ACHN (cell line): ENCODE measurements at places on chromosomes 2 and 18.

DNA sequence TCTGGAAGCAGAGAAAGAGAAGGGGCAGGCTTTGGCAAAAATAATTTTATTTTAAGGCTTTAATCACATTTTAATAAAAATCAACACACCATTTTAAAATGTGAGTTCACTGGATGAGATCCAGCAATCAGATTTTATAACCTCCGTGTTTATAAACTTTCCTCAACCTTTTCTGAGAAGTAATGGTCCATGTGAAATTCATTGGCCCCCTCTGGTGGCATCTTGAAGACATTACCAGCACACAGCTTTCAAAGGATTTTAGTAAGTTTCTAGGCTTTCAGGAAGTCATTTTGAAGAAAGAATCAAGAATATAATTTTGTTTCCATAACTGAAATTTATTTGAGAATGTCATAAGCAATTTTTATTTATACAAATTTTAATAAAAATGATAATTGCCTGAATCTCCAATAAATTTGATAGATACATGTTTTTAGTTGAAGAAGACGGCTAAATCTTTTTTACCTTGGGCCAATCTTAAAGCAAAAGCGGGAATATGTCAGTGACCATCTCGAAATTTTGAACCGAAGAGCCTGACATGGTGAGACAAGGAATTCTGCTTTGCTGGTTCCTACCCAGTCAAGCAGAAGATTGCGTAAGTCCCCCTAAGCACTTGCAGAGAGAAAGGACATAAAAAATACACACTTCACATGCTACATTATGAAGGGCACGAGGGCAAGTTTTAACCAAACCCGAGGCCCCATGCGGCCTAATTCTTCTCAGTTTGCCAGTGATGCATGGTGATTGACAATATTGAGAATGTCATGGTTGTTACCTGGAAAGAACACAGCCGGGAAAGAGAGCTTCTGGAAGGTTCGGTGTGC is 128.4 kb upstream of the CBLN2 start:
- DNase-seq, result peak; percentile 43

DNA sequence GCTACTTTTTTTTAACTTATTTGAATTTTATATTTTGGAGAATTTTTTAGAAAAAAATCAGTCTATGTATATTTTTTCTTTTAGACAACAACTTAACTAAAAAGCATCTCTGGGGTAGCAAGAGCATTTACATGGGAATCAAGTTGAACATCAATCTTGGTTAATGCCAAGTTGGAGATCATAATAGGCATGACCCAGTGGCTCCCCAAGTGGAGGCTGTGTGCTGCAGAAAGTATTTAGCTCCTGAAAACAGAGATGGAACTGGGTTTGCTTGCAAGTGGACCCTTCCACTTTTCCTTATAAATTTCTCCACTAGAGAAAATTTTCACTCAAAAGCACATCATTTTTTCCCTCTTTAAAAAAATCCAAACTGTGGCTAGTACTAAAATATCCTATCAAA is 23.9 kb upstream of the CAVIN2 start:
- DNase-seq, result peak; percentile 39

GRCh38 chr2:104415284-104415683 is 438.6 kb upstream of the POU3F3 start:
- DNase-seq, result no peak

- no peak for DNase-seq
Measured at GRCh38 chr2:214217599-214217998, 193.3 kb upstream of the VWC2L start.

DNA sequence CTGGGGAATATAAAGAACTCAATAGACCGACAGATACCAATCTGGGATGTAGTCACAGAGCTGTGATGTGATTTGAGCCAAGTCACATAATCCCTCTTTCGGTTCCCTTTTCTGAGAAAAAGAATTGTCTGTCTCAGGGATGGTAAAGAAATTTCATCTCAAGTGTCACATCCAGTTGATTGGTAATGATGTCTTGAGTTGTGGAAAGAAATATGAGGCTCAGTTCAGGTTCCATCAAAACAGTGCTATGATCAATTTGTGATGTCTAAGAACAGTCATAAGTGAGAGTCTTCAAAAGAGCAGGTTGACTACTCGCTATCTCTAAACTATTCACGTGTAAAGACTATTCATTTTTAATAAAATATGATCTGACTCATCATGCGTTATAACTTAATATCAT is 223.3 kb downstream of the METTL4 start:
- DNase-seq, result no peak
